Ascending aorta (tissue), 2 donors: ENCODE measurements at places on chromosomes 4 and X. TPM values are rescaled to one million over a fixed set of nuclear protein-coding genes. Genes with fewer than 3 reads are reported as not detected.

Gene DDIT4L
- 4.8 TPM for total RNA-seq

Gene GYPA
- not detected for total RNA-seq

Gene RASL11B
- total RNA-seq = not detected

Gene RAI2
- 21.5 TPM for total RNA-seq

Gene BTC
- 6.9 TPM for total RNA-seq

Gene LINC00632
- 93.2 TPM for total RNA-seq

Gene SLC10A6
- total RNA-seq = 23.5 TPM

Gene NCAPG
- not detected for total RNA-seq

Gene CT83
- total RNA-seq = not detected

Gene PCDH7
- total RNA-seq = 127 TPM

Gene L1CAM
- 25.8 TPM for total RNA-seq

Gene RNF128
- 0.32 TPM for total RNA-seq

Gene MAGEC2
- total RNA-seq = not detected

Gene SLC25A31
- not detected for total RNA-seq

Gene GABRA4
- total RNA-seq = 0.11 TPM
